Stimulated activated CD4-positive, alpha-beta T cell treated with anti-CD3 and anti-CD28 coated beads, Interleukin-1b, Interleukin-23, amount 100 ng/mL, for 4 hours (primary cell): ENCODE measurements at places on chromosomes 1 and 21.

DNA sequence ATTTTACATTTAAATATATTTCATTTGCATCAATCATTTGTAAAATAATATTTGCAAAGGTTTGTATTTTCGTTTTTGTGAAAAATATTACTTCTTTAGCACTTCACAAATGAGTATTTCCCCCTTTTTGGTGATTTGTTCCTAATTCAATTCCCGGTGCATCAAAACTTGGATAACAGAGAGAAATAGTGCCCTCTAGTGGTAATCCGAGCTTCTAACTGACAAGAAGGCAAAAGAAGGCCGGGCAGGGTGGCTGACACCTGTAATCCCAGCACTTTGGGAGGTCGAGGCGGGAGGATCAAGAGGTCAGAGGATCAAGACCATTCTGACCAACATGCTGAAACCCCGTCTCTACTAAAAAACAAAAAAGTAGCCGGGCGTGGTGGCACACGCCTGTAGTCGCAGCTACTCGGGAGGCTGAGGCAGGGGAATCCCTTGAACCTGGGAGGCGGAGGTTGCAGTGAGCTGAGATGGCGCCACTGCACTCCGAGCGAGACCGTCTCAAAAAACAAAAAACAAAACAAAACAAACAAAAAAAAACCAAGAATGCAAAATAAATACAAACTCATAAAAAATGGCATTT is 137.7 kb downstream of the COL11A1 start:
- DNase-seq, result no peak

DNA sequence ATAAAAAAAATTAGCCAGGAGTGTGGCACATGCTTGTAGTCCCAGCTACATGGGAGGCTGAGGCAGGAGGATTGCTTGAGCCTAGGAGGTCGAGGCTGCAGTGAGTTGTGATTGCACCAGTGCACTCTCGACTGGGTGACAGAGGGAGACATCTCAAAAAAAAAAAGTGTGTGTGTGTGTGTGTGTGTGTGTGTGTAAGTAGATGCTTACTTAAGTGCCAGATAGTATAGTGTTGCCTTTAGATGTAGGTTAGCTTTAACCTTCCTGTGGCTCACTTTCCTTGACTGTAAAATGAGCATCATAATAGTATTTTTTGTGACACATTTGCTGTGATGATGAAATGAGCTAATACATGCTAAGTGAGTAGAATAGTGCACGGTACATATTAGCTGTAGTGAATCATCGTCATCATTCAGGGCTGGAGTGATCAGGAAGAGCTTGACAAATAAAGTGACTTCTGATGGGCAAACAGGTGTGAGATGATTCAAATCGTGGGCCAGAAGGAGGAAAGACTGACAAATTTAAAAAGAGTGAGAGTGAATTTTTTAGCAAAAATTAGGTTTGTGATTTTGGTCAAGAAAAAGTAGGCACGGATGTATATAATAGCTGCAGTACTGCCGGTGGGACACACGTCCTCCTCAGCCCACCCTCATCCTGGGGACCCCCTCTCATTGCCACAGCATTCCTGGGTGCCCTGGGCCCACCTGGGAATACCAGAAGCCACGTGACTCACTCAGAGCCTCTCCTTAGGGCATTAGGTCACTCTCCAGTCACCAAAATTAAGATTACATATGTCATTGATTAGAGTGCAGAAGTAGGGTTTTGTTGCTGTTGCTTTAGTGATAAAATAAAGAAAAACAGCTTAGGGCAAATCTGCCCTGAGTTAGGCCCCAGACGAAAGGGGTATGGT is 33.9 kb downstream of the EIF2D start:
- no peak for DNase-seq

- DNase-seq, result no peak
Observed at GRCh38 chr1:162357681-162358266, 18.9 kb downstream of the SPATA46 start.

GRCh38 chr1:76463849-76464248 is 389.3 kb downstream of the ST6GALNAC3 start:
- DNase-seq, result no peak

- no peak for DNase-seq
Observed at GRCh38 chr1:215704089-215704860, 137.2 kb downstream of the KCTD3 start.

DNA sequence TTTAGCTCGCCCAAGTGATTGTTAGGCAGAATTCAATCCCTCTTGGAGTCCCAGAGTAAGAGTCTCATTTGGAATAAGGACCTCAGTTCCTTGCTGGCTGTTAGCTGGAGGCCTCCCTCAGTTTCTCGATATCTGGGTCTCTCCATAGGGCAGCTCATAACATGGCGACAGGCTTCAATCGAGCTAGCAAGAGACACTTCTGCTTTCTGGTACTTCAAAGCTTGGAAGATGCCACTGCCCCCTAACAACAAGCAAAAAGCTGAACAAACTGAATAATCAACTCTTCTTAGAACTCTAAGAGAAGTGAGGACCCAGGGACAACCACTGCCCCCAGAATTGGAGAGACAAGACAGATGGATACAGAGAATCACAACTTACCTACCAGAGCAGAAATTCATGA is 86.2 kb downstream of the TEX35 start:
- DNase-seq, result no peak

GRCh38 chr1:152190589-152190988 is 31.6 kb upstream of the RPTN start:
- no peak for DNase-seq

DNA sequence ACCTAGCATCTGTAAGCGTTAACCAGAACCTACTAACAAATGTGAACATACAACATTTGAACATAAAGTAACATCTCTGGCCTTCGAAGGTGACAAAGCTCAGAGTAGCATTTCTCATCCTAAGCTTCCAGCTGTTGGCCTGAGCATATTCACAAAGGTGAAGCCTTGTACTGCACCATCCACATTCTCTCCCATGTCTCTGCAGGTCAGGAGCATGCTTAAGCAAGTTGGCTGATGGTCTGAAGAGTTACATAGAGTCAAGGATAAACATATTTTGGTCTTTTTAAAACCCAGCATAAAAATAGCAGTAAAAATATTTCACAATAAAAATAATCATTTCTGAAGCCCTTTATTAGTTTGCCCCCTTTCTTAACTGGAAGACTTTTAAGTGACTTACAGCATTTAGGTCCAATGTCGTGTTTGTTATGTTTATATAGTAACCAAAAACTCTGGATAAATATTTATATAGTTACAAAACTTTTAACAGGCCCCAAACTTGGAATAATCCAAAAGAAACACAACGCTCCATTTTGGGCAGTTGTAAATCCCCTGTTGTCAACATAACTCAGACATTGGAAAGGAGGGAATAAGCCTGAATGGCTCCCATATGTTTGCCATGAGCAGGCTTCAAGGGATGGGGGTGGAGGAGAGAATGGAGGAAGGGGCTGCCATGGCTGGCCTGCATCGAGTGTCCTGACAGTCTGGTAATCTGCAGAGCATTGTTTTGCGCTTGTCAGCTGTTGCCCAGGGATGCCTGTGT is 42.8 kb upstream of the ENAH start:
- no peak for DNase-seq

GRCh38 chr1:158563853-158564252 is 6.5 kb downstream of the OR6P1 start:
- no peak for DNase-seq

- no peak for DNase-seq
Observed at GRCh38 chr1:110893908-110894490, 21.1 kb downstream of the CD53 start.

- DNase-seq, result no peak
Observed at GRCh38 chr1:94803517-94804441, 16.4 kb upstream of the SLC44A3 start.

DNA sequence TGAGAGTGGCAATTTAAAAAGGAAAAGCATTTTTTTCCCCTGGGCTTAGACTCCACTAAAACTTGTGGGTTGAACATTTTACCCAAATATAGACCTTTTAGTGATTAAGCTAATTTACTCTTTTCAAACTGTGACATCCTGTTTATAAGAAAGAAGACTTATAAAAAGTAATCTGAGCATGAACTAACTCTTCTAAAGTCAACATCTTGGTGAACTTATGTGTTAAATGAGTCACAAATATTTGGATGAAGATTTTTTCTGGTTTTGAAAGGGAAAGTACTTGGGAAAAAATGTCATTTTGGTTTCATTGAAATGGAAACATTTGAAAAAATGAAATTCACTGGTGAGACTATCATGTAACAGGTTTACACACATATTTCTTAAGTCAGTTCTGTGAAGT is 109.8 kb downstream of the KCNK2 start:
- DNase-seq, result no peak

DNA sequence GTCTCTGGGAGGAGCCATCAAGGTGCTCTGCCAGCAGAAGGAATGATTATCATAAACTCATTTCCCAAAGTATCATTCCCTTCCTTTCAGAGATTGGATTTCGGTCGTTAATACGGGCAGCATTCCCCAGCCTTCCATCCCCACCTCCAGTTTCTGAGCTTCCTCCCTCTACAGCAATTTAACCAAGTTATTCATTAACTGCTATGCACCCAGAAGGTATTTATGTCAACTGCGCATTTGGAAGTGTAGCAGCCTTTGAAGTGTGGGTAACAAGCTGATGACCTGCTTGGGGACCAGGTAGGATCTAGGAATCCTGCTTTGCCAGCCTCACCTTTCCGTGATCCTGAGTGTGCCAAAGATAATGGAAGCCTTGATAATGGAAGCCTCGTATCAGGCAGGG is 172.4 kb upstream of the IGSF21 start:
- DNase-seq, result no peak

DNA sequence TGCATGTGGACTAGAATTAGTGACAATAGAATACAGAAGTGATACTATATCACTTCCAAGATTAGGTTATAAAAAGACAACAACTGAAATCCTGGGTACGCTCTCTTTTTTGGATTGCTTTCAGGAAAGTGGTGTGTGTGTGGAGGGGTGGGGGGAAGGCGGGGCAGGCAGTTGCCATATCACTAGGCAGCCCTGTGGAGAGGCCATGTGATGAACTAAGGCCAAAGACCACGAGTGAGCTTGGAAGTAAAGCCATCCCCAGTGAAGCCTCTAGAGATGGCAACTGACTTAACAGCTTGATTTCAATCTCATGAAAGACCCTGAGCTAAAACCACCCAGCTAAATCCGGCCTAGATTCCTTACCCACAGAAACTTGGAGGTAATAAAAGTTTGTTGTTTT is 6.2 kb upstream of the ASPM start:
- DNase-seq, result no peak

DNA sequence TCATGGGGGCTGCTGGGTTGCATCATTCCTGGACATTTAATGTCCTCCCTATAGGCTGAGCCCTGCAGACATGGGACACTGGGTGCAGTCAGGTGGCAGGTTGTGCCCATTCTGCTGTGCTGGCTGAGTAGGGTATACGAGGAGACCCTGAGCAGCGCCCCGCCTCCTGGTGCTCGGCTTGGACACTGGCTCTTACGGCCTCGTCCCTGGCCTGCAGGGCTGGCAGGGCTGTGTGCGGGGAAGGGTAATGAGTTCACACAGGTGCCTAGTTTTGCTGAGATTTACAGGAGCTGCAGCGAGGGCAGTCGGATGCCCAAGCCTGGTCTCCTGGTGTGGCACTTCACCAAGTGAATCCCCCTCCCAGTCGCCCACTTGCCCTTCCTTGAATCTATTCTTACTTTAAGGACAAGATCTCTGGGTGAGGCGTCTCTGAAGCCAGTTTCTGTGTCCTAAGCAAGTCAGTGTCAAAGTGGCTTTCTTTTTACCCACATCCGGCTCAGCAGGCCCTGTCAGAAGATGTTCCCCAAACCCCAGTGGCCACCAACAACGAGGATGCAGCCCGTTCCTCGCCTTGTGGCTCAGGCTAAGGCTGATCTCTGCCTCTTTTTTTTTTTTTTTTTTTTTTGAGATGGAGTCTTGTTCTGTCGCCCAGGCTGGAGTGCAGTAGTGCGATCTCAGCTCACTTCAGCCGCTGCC is 73.2 kb downstream of the MAN1C1 start:
- no peak for DNase-seq

GRCh38 chr1:205484985-205485967 is 19.2 kb upstream of the CDK18 start:
- peak; percentile 40 for DNase-seq

DNA sequence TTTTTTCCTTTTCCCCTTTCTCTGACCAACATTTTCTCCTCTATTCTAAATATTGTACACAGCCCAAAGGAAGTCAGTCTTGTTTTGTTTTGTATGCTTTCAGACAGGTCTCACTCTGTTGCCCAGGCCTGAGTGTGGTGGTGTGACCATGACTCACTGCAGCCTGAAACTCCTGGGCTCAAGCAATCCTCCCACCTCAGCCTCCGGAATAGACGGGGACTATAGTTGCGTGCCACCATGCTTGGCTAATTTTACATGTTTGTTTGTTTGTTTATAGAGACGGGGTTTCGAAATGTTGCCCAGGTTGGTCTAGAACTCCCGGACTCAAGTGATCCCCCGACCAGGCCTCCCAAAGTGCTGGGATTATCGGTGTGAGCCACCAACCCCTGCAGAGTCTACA is 72.8 kb downstream of the NRIP1 start:
- no peak for DNase-seq

DNA sequence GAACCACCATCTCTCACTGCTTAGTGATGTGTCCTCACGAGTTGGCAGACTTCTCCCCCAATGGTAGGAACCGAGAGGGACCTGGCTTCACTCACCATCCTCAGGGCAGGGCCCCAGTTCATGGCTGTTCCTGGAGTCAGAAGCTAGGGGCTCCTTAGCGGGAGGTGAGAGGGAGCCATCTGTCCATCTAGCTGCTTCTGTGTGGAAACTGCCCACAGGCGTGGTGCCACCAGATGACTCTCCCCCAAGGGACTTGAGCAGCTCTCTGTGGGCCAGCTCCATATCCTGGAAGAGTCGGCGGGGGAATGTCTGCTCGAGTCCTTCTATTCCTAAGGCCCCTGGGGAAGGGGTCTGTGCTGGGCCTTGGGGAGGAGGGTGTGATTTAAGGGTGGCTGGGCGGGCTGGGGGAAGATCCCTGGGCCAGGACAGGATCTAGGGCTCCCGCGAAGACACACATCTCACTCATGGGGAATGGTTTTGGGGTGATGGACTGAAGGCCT is 16.3 kb downstream of the LRRC71 start:
- no peak for DNase-seq

DNA sequence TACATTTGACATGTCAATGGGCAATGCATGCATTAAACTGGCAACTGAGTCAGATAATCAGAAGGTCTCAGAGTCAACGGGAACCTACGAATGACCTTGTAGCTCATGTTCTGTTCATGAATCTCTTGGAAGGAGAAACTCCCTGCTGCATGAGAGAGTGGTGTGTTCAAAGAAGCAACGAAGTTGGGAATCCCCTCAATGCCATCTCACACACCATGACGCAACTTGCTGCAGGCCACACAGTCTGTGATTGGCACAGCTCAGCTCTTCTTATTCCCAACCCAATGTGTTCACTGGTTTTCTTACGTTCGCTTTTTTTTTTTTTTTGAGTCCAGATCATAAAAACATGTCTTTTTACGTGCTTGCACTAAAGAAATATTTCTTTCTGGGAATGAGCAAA is 53.5 kb upstream of the PRDM2 start:
- no peak for DNase-seq

DNA sequence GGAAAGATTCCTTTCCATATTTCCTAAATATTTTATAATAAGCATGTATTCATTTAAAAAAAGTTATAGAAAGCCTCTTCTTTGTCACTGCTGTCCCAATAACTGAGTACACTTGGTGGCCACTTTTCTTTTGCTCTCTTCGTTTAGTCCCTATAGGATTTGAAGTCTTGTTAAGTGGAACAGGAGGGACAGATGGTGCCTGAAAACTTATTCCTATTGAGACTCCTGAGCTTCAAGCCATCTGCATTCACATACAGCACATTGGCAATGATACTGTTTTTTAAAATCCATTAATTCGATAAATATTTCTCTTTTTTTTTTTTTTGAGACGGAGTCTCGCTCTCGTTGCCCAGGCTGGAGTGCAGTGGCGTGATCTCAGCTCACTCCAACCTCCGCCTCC is 2.0 kb upstream of the ZBTB40 start:
- no peak for DNase-seq

GRCh38 chr1:66699213-66699612 is 53.0 kb upstream of the DYNLT5 start:
- no peak for DNase-seq
